ENCODE measurements at places on chromosomes 16 and 17.

DNA sequence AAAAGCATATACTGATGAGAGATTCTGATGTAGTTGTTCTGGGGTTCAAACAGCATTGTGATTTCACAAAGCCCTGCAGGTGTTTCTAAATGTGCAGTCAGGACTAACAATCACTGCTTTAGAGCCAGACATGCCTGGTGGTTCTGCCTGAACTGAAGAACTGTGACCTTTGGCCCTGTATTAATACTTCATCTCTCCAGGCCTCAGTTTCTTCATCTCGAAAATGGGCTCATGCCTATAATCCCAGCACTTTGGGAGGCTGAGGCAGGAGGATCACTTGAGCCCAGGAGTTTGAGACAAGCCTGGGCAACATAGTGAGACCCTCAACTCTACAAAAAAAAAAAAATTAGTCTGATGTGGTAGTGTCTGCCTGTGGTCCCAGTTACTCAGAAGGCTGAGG is 3.9 kb downstream of the DNAI2 start:
- no peak for DNase-seq

- DNase-seq, result no peak
These were observed 259.7 kb downstream of the PRKCA start for GRCh38 chr17:66562119-66562518.

DNA sequence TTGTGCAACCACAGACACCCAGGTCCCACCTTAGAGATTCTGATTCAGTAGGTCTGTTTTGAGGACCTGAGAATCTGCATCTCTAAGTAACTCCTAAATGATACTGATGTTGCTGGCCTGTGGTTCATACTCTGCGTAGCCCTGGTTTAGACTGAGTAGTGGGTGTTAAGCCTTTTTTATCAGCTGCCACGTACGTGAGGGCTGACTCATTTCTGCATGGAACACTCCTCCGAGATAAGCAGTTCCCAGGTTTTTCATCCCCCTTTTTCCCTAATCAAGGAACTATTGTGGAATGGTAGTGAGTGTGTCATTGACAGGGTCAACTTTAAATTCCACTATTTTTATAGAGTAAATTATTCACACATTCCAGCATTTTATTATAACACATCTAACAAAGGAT is 26.1 kb downstream of the CDRT4 start:
- no peak for DNase-seq

DNA sequence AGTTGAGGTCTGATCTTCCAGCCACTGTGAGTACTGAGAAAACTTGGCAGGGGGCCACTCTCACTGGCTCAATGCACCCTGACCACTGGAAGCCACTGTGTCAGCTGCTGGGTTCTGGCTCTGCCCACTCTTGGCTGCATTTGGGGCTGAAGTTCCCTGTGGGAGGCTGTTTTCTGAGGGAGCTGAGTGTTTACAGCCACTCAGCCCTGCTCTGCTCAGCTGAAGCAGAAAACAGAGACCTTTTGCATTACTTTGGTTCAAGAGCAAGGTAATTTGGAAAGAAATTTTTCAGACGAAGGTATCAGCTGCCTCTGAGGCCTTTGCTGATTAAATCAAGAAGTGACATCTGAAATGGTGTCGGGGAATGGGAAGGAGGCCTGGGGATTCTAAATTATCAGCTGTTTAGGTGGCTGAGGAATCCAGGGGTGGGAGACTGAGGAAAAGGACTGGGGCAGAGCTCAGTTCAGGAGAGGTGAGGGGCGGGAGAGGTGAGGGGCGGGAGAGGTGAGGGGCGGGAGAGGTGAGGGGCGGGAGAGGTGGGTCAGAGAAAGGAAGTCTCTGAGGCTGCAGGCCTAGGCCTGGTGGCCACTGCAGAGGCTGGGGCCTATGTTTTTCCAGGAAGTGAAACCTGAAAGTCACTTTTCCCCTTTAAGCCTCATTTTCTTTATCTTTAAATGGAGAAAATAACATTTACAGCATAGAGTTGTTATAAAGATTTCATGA is at the start of gene ACSM5:
TSS of gene ACSM5 (plus strand) at position 137 of the 723 bp plus-strand sequence. CDS start 1,951 bp downstream, outside the sequence.
- no peak for DNase-seq

- DNase-seq, result no peak
These were observed 215.3 kb downstream of the C16orf95 start for GRCh38 chr16:87101903-87102302.

DNA sequence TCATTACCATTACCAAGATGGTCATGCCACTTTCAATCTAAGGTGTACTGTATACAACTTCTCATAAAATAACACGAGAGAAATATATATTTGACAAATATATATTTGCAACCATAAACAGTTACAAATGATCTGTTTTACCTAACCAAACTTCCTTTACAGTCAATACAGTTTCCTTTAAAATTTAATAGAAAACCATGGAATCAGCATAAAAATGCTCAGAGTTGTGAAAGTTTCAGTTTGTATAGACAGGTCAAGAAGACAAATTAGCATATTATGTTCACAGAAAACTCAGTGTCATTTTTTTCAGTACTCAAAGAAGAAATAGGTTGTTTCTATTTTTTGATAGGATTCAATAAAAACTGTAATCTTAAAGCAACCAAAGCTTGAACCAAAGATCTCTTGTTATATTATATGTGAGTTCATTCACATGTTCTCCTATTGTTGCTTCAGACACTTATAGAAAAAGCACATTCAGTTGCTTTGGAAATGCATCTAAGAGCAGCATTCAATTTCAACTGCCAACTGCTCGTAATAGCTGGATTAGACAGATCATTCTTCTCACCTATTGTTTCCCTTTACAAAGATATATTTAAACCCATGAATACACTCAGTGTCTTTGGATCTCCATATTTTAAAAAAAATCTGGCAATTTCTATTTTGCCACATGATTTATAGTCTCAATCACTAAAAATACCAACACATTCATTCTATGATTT is 15.1 kb downstream of the SSH2 start:
- no peak for DNase-seq
